BE2C (cell line): ENCODE measurements at places on chromosomes 1 and 21.

DNA sequence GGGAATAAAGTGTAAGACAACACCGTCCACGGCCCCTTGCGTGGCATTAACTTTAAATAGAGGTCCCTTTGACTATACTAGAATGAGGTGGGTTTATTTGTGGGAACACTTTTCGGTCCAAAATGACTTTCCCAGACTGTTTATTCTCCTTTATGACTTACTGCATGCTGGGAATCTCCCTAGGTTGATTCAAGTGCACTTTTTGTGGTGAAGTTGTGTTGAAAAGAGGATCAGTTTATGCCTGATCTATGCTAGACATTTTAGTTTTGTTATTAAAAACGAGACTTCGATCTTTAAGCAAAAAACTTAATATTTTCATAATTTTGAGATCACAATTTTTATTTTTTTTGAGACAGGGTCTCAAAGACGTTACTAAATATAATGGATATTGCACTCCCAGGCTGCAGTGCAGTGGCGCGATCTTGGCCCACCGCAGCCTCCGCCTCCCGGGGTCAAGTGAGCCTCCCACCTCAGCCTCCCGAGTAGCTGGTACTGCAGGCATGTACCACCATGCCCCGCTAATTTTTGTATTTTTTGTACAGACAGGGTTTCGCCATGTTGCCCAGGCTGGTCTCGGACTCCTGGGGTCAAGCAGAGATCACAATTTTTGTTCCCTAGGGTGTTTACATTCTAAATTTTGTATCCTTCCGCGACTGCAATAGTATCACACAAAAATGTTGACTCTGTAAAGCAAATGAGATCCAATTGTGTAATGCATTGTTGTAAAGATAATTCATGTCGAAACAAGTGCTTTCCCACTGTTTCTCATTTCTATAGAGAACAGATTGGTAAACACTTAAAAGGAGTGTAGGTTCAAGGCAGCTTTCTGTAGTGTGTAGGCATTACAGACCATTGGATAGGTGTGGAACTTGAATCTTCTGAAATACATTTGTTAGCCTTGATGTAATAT lies 1.6 kb downstream of the CDC42 start:
- no peak for DNase-seq

DNA sequence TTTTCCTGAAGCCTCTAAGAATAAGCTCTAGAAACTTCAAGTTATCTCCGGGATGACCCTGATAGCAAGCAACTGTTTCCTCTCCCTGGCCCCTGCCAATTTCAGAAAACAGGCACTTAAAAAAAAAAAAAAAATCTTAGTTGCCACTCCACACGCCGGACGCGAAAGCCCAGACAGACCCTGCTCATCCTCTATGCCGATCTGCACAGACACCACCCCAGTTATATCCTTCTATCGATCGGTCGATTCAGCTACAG lies 1.7 kb downstream of the ANP32E start:
- DNase-seq, result no peak

DNA sequence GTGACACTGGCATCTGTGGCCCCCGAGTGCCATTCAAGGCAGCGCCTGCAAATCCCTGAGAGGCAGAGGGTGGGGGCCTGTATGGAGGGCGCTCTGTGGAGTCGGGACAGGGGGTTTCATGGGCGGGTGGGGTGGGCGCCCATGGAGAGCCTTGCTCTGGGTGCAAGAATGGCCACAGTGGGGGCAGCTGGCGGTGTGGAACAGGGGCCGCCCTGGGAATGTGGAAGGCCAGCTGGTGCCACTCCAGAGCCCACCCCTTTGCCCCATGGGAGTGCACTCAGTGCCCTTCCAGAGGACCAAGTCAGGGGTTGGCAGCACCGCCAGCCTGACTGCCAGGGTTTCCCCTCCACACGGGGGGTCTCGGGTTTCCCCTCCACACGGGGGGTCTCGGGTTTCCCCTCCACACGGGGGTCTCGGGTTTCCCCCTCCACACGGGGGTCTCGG lies 55.0 kb upstream of the TRAPPC10 start:
- no peak for DNase-seq

DNA sequence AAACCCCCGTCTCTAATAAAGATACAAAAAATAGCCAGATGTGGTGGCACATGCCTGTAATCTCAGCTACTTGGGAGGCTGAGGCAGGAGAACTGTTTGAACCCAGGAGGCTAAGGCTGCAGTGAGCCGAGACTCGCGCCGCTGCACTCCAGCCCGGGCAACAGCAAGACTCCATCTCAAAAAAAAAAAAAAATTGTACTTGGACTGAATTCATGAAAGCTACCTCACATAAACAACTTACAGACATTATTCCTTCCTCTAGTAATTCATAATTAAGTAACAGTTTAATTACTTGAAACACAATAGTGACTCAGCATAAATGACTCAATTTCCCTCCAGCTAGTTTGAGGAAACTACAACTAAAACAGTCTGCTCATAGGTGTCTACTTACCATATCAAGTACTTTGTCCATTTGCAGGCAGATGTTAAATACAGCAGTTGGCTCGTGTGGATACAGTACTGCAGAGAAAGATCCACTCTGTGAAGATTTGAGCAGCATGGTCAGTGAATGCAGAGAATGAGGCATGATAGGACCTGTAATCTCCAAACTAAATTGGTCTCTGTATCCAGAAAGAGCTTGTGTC lies 9.4 kb downstream of the DONSON start:
- no peak for DNase-seq

GRCh38 chr1:229226796-229227195 lies 44.1 kb upstream of the RAB4A start:
- no peak for DNase-seq

- no peak for DNase-seq
These were observed 27.7 kb upstream of the CSF3R start for GRCh38 chr1:36510418-36510817.

- DNase-seq, result no peak
These were observed 61.4 kb upstream of the VCAM1 start for GRCh38 chr1:100657876-100658715.

DNA sequence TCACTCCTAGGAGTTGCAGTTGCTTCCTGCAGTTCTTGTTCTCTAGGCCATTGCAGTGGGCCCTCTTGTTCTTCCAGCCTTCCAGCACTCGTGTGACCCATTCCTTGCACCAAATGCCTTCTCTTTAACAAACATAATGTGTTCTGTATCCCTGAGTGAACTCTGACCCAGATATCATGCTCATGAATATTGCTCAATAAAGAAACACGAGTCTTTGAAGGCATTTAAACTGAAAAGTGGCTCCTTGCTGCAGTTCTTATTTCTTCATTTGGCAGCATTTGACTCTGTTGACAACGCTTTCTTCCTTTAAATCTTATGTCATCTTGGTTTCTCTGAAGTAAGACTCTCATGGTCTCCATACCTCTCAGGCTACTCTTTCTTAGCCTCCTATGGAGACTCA lies 100.7 kb upstream of the PDE4B start:
- no peak for DNase-seq

DNA sequence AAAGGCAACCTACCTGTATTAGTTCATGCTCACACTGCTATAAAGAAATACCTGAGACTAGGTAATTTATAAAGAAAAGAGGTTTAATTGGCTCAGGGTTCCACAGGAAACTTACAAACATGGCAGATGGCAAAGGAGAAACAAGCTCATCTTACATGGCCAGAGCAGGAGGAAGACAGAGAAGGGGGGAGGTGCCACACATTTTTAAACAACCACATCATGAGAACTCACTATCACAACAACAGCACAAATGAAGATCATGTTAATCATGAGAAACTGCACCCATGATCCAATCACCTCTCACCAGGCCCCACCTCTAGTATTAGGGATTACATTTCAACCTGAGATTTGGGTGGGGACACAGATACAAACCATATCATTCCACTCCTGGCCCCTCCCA lies 90.6 kb upstream of the KCTD3 start:
- DNase-seq, result no peak

DNA sequence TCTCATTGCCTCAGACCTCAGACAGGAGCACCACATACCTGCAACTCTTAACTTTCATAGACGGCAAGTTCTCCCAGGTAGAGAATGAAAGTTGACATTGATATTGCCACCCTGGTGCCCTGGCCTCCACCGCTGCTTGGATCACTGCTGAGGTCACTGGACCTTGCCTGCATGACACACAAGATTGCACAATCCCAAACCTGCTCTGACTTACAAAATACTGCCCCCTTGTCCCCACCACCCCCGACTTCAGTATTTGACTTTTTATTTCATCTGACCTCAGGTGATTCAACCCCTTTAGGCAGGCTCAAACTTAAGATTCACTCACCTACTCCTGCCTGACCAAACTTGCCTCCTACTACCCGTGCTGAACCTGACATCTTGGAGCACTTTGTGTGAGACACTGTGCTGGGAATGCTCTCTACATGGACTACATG lies 43.1 kb upstream of the S1PR1 start:
- no peak for DNase-seq

DNA sequence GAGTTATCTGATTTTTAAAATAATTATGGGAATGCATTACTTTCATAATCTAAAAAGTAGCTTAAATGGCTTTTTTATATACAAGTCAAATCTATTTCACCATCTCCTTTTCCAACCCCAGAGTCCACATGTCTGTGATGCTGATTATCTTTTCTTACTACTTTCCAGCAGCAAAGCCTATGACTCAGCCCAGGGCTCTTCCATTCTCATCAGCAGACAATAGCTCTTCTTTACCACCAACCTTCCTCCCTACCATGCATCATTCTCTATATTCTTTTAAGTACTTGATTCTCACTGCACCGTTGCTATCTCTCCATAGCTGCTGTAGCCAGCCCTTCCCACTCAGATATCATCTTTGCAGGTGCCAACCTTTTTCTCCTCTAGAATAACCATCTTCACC lies 61.3 kb downstream of the OVGP1 start:
- DNase-seq, result no peak

DNA sequence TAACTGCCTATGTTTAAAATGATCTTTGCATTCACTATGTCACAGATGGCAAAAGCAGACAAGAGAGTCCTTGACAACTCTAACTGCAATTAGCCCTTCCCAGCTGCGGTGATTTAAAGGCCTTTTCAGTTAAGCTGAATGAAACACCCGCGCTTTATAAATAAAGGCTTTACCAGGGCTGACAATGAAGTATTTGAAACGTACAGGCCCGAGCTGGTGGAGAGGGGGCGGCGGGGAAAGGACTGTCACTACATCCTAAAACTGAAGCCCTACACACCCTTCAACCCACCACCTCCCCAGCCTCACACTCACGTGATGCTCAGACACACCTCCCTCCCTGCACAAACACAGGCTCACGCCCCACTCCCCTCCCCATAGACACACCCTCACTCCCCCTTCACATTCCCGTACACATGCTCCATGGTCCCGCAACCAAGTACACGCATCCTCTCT lies 45.5 kb downstream of the GRIK3 start:
- no peak for DNase-seq

DNA sequence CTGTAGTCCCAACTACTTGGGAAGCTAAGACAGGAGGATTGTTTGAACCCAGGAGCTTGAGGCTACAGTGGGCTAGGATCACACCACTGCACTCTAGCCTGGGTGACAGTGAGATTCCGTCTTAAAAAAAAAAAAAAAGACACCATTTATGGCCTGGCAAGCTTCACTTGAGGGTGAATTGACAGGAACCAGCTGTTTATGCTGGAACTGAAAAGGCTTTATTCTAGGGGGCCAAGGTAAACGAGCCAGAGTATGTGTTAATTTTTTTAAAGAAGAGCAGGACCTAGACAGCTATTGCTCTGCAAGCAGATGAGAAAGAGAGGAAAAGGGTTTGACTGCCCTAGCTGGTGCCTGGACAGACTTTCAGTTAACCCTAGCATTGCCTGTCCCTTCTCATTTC lies 37.0 kb downstream of the S100A6 start:
- DNase-seq, result no peak

- DNase-seq, result peak; percentile 80
These were observed 29.1 kb upstream of the GRHL3 start for GRCh38 chr1:24289937-24290595.

DNA sequence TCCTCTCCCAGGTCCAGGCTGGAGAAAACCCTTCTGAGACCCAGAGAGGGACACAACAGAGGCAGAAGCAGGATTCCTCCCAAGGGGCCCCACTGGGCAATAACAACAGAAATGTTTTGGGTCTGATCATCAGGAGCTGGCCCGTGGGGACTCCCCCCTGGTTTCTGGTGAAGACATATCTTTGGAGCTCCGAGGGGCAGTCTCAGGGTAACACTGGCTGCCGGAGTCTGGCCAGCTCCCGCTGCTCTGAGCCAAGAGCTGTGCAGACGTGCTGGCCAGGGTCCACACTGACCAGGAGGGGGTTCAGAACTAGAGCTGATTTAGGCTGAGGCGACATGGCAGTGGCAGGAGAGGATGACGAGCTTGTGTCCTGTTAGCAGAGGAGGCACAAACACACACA lies 13.1 kb downstream of the ECE1 start:
- no peak for DNase-seq

- DNase-seq, result no peak
These were observed 2.8 kb downstream of the LINGO4 start for GRCh38 chr1:151802372-151802771.

DNA sequence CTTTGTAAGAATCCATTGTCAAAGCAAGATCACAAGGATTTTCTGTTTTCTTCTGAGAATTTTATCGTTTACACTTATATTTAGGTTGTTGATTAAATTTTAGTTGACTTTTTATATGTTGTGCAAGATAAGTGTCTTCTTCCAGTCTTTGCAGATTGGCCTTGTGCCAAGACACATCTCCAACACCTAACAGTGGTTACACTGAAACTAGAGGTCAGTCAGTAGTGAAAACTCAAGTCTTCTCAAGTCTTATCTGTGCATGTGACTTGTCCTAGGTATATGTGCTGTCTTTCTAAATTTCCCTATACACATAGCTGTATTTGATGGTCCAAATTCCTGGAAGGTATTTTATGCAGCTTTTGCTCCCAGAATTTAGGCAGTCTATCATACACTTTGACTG lies 1183.2 kb upstream of the B3GALT2 start:
- no peak for DNase-seq

DNA sequence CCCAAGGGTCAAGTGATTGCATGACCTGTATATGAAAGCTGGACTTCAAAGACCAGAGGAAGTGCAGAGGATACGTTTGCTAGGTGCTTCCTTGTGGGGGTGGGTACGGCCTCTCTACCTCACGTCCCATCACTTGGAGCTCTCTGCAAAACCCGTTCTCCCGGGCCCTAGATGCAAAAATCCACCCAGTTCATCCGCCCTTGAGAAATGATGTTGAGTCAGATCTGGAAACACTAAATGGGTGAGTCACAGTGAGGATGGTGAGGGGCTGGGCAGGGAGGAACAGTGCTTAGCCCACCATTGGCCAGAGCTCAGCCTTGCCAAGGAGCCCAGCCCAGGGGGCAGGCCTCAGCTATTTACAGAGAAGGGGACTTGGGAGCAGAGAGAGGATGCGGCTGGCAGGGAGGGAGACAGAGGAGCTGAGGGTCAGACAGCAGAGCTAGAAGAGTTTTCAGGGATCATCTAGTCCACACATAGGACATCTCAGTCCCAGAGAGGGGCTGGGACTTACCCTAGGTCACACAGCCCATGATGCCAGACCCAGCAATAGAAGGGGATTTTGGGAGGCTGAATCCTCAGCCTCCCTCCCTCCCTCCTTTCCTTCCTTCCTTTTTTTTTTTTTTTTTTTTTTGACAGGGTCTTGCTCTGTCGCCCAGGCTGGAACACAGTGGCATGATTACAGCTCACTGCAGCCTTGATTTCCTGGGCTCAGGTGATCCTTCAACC lies 14.6 kb downstream of the ARHGEF10L start:
- DNase-seq, result no peak

- DNase-seq, result no peak
These were observed 186.1 kb downstream of the FGGY start for GRCh38 chr1:59482986-59483385.
